ENCODE measurements at places on chromosomes 5 and 9.

- DNase-seq, result no peak
Measured at GRCh38 chr9:94144394-94144793, 60.1 kb downstream of the PTPDC1 start.

- no peak for DNase-seq
Measured at GRCh38 chr9:2686911-2687310, 30.4 kb upstream of the KCNV2 start.

DNA sequence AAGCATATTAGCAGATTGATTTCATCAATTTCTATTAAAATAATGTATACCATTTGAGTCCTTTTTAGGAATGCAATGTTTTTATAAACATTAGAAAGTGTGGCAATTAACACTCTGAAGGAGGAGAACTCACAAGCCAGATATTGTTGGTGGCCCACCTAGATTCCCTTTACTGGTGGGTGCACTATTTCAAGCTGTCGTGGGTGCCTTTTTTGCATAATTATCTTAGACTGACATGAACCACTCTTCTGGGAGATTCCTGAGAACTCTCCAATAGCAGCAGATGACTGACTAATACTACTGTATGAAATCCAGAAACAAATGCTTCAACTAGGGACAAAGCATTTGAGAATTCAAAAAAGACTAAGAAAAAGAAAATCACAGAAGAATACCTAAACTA lies 526.0 kb downstream of the CDH18 start:
- no peak for DNase-seq

- no peak for DNase-seq
Measured at GRCh38 chr5:141869514-141869913, 8.7 kb downstream of the PCDH1 start.

- DNase-seq, result no peak
Measured at GRCh38 chr9:90724880-90725279, 76.7 kb upstream of the SYK start.

DNA sequence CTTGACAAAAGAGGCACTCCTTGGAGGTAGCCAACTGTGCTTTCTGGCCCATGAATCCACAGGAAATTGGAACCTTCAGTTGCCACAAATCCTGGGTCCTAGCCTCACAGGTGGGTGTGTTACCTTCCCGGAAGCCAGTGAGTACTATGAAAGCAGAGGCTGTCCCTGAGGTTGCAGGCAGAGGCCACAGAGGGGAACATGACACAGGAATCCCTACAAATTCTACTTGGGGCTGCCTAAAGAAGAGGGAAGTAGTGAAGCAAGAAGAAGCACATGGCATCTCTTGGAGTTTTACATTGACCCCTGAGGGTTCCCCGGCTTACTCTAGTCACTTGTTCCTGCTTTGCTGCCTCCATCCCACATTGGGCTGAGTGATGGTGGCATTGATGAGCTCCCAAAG lies 2.6 kb downstream of the SLC22A5 start:
- no peak for DNase-seq

- no peak for DNase-seq
Measured at GRCh38 chr5:82745016-82745415, 332.2 kb downstream of the TMEM167A start.

DNA sequence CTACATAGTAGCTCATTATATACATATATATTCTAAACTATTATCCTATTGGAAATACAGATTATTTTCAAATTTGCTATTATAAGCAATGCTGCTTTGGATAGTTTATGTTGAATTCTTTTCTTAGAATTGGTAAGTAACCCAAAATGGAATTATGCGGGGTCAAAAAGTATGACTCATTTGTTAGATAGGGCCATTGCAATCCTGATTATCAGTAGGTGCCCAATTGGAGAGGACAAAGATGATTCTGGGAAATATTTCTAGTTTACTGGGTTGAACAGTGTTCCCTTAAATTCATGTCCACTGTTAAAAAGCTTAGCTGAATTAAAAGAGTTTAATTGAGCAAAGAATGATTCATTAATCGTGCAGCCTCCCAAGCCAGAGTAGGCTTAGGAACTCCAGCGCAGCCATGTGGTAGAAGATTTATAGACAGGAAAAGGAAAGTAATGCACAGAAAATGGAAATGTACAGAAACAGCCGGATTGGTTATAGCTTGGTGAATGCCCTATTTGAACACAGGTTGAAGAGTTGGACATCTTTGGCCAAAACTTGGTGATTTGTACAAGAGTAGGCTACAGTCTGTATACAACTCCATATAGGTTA lies 81.8 kb downstream of the GDNF start:
- no peak for DNase-seq

GRCh38 chr9:82799286-82799685 lies 263.7 kb downstream of the RASEF start:
- no peak for DNase-seq

- DNase-seq, result no peak
Measured at GRCh38 chr5:107580889-107581820, 89.6 kb downstream of the EFNA5 start.

Measured in LNCaP clone FGC (cell line).